ENCODE measurements at places on chromosomes 16 and 17.

GRCh38 chr16:20056436-20056835 is 17.3 kb downstream of the GPR139 start:
- DNase-seq, result no peak

DNA sequence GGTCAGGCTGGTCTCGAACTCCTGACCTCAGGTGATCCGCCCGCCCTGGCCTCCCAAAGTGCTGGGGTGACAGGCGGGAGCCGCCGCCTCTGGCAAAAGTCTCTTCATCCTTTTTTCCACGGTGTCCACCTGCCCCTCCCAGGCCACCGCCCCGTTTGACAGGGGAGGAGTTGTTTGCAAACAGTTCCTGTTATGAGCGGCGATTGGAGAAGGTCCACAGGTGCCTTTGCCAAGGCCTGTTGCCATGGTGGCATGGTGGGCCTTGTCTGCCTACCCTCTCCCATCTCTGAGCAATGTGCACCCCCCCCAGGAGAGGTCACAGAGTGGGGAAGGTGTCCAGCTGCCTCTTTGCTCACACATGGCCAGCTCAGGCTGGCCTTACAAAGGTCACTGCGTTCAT is 16.0 kb upstream of the RAP1GAP2 start:
- no peak for DNase-seq

DNA sequence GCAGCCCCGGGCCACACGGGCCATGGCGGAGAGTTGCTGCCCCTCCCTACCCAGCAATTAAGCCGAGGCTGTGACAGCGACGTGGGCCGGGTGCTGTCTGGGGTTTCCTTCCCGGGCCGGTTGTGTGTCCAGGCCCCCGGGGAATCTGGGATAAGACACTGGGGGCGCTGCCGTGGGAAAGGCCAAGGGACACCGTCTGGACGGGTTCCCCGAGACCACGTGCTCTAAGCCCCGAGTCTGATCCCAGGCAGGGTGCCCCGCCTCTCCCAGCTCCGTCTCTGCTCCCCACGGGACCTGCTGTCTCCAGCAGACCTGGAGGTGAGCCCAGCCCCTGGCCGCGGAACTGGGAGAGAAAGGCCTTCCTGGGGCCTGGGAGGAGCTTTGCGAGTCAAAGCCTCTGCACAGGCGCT is 92.2 kb downstream of the IRX3 start:
- peak; percentile 4 for DNase-seq

DNA sequence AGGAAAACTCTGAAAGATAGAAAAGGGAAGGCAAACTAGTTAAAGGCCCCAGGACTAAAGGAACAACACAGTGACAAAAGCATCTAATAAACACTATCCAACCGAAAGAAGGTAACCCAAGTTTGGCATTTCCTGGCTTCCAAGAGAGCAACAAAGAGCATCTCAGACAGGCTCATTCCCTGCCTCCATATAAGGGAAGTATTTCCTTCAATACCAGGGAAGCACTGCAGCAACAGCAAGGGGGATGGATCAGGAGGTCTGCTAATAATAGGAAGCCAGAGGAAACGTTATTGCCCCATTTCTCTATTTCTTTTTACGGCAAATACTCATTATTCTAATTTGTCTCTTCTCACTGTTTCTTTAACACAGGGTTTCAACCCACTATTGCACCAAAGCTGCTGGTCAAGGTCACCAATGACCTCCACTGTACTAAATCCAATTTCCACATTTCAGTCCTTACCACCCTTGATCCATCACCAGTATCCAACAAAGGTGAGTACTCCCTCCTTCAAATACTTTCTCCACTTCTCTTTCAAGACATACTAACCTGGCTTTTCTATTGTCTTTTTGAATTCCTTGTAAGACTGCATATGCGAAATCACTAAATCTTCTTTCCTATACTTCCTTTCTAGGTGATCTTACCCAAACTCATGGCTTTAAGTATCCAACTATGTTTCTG is 86.1 kb downstream of the KANSL1 start:
- DNase-seq, result no peak

- no peak for DNase-seq
Observed at GRCh38 chr16:3767333-3767986, 50.1 kb upstream of the TRAP1 start.

GRCh38 chr17:51692917-51693316 is 432.6 kb downstream of the UTP18 start:
- DNase-seq, result no peak

GRCh38 chr16:4763791-4764190 is 3.2 kb downstream of the ZNF500 start:
- DNase-seq, result no peak

DNA sequence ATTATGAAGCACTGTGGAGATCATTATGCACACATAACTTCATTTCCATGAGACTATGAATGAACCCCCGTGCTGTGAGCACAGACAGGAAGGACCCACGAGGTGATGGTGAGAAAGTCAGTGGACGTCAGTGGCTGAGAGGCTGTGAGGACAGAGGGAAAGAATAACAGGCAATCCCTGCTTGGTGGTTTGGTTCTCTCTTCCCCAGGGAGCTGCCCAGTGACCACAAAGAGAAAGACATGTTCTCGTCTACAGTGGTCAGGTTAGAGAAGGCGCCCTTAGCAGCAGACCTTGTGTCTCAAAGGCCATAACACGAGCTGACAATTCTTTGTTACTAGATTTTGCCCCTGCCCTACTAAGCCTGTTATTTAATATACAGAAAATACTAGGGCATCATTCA is 609.2 kb downstream of the TOX3 start:
- no peak for DNase-seq

DNA sequence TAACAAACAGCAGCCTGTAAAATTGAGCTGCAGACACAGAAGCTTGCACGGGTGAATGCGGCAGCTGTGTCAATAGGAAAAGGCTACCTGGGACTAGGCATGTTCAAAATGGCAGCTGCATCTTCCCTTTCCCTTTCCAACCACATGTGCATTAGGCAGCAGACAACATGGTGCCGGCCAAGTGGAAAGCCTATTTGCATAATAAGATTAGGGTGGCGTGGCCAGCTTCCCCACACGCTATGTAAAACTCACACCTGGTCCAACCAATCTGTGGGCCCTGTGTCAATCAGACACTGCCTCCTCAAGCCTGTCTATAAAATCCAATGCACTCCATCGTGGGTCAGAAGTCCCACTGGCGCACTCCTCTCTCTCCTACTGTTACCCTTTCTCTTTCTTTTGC is 61.0 kb upstream of the RBBP6 start:
- no peak for DNase-seq

GRCh38 chr16:19083670-19084069 is 16.3 kb downstream of the COQ7 start:
- DNase-seq, result no peak

DNA sequence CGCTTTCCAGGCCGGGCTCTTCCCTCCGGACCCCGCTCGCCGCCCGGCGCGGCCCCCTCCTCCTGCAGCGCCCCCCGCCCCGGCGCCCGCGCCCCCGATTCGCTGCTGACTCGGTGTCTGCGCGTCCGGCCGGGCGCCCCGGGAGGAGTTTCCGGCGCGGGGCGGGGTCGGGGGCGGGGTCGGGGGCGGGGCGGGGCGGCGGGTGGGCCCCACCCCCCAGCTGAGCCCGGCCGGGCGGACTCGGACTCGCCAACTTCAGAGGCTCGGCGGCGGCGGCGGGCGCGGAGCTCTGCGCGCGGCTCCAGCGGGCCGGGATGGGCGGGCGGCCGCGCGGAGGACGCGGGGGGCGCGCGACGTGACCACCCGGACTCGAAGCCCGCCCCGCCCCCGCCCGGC is at the start of gene METRNL:
Gene METRNL, plus strand, starts transcription at position 258 of the 396 bp plus-strand sequence. CDS start 207 bp downstream, outside the sequence.
- DNase-seq, result peak; percentile 81

DNA sequence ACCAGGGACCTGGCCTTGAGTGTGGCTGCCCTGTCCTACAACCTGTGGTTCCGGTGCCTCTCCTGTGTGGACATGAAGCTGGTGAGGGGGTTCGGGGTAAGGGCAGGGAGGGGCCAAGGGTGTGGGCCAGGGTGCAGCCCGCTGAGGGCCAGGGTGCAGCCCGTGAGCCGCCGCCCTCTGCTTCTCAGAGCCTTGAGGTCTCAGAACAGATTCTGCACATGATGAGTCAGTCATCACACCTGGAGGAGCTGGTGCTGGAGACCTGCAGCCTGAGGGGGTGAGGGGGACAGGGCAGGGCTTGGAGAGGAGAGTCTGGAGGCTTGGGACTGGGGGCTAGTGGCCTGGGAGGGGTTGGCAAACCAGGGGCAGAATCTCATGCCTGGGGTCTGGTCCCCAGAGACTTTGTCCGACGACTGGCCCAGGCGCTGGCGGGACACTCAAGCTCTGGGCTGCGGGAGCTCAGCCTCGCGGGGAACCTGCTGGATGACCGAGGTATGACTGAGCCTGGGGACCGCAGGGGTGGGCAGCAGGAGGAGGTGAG is 2.2 kb downstream of the CARMIL2 start:
- DNase-seq, result no peak

DNA sequence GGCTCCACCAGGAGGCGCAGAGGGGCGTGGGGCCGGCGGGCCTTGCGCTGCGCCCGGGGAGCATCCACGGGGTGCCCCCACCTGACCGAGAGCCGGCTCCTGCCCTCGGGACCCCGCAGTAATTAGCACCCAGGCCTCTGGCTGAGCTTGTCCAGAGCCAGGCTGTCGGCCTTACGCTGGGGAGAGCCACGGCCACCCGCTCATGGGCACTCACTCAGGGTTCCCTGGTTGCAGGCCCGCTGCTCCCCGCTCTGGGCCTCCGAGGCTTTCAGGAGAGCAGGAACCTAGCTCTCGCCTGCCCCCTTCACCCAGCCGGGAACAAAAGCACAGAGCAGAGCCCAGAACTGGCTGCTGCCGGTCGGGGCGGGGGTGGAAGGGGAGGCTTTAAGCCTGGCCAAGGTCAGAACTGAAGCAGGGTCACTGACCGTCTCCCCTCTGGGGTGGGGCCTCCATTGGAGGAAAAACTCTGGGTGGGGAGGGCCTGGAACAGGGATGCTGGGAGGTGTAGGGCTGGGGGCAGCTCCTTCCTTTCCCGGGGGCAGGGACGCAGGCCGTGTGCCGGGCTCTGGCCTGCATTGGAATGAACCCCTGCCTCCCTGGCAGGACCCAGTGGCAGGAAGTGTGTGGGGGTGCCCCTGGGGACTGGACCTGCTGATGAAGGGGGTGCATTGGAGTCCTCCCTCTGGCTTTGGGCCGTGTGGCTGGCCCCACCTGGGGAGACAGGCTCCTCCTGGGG is 12.3 kb downstream of the GLIS2 start:
- peak; percentile 81 for DNase-seq

- DNase-seq, result peak; percentile 77
Observed at GRCh38 chr17:8894673-8895578, 27.5 kb upstream of the PIK3R6 start.

GRCh38 chr16:57411362-57411976 is 6.9 kb downstream of the CCL17 start:
- DNase-seq, result no peak
